ENCODE measurements at places on chromosomes 7 and 10.

DNA sequence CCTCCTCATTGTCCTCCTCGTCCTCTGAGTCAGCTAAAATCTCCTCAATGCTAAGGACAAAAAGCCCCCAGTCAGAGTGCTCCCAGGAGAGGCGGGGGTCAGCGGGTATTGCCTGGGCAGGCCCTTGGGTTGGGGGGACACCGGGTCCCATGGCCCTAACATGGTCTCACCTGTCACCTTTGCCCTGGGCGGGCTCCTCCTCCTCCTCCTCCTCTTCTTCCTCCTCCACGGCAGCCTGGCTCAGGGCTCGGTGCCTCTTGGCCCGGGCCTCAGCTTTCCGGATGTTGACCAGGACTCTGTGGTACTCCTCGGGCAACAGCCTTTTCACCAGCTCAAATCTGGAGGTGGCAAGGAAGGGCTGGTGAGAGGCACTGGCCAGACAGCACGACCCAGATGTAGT is 32.0 kb upstream of the FRAT2 start:
- no peak for DNase-seq

GRCh38 chr10:101214446-101215396 is 14.5 kb downstream of the LBX1 start:
- peak; percentile 69 for DNase-seq

GRCh38 chr7:38548605-38549004 is 82.6 kb downstream of the AMPH start:
- DNase-seq: no peak

DNA sequence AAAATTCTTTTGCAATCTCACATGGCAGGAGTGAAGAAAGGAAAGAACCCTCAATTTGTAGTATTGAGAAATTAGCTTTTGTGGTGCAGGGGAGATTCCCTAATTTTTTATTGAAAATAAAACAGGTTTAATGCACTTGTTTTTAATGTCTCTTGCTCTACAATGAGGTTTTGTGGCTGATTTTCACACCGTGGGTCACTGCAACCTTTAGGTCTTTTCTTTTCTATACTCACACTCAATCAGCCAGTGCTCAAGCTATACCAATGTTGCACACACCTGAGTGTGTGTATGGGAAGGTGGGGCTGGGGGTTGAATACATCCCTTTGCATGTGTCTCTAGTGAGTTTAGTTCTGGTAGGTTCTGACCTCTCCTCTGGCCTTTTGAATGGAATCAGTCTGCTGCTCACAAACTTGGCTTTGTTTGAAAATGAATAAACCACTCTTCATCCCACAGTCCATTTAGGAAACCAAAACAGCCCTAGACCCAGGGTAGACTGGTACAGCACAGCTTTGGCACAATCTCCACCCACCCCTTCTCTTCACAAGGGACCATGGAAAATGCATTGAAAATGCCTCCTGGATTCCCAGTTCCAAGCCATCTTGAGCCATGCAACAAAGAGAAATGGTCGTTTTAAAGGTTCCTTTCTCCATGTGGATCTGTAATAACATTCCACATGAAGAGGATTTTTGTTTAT is 411.5 kb downstream of the SFMBT2 start:
- no peak for DNase-seq

DNA sequence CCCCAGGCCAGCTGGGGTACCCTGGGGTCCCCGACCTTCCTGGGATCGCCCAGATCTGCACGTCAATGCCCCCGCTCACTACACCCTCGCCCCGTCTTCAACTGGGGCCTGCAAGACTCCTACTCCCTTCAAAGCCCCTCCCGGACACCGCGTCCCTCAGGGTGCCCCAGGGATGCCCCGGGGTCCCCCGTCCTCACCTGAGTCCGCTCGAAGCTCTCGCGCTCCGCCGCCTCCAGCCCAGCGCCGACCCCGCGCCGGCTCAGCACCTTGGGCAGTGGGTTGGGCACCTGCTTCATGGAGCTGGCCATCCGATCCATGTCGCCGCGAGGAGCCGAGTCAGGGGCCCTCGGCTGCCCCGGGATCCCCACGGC is at the start of gene HIP1:
TSS of gene HIP1 (minus strand) at position 338 of the 371 bp plus-strand sequence. CDS start at position 317, 21 bp downstream.
- DNase-seq: no peak
